ENCODE measurements at places on chromosomes 3 and 15.

DNA sequence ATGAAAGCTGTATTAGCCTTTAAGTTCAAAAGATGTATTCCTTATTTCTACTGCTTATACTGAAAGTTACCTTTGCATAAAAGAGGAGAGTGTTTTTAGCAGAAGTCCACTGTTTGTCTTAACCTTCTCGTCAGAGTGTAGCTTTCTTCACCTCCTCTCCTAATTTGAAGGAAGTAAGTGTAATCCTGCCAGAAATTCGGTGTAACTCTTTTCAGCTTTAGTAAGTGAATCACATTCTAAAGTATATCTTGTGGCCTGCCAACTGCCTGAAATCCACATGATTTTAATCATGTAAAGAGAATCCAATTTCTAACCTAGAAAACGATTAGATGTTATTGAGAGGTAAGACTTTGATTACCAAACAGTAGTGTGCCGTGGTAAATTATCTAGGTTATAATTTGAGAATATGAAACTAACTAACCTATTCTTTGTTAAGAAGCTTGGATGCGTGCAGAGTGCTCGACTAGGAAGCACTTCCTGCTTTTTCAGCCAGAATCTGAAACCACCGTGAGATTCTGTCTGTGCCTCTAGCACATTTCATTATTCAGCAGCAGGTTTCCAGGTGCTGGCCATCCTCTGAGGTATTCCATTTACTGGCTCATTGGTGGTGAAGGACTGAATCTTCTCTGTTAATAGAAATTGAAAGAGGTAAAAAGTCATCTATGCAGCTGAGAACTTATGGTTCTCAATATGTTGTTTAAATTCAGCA lies 7.5 kb downstream of the GYG1 start:
- DNase-seq: no peak

- no peak for DNase-seq
Measured at GRCh38 chr15:71348597-71348996, 233.3 kb downstream of the THSD4 start.

GRCh38 chr3:54157860-54158259 lies 35.5 kb downstream of the CACNA2D3 start:
- DNase-seq: no peak

DNA sequence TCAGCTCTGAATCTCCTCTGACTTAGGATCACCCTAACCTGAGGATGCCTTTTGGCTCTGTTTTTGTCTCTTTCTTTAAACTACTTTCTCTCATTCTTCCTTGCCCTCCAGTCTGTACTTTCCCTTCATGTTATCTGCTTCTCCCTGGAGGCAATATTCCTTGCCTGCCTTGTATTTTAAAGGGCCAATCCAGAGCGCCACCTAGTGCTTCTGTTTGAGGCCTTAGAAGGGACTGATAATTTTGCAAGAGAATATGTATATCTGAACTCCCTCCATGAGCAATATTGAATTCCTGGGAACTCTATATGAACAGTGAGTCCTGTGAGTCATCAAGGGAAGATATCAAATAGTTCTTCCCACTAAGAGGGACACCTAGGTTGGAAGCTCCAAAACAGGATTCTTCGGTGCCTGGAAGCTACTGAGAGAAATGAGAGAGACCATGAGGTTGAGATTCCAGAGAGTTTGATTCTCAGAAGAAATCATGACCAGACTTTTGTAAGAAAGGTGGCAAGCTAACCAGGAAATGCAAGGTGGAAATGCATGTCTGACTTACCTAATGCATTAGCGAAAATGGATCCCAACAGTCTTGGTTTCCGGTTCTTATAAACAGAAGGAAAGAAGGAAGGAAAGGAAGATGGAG lies 203.8 kb upstream of the CD96 start:
- no peak for DNase-seq

- DNase-seq: no peak
Measured at GRCh38 chr15:85603160-85603559, 191.6 kb downstream of the KLHL25 start.

GRCh38 chr15:45743426-45744235 lies 108.8 kb downstream of the SQOR start:
- DNase-seq: no peak

Data from activated T-helper 1 cell treated with anti-CD3 and anti-CD28 coated beads, Interleukin-2, amount 50 U/mL, for 16 hours (primary cell).